ENCODE measurements at places on chromosomes 6 and 20.

GRCh38 chr6:154661768-154662167, 71.4 kb upstream of the SCAF8 start:
- DNase-seq = peak; percentile 12

DNA sequence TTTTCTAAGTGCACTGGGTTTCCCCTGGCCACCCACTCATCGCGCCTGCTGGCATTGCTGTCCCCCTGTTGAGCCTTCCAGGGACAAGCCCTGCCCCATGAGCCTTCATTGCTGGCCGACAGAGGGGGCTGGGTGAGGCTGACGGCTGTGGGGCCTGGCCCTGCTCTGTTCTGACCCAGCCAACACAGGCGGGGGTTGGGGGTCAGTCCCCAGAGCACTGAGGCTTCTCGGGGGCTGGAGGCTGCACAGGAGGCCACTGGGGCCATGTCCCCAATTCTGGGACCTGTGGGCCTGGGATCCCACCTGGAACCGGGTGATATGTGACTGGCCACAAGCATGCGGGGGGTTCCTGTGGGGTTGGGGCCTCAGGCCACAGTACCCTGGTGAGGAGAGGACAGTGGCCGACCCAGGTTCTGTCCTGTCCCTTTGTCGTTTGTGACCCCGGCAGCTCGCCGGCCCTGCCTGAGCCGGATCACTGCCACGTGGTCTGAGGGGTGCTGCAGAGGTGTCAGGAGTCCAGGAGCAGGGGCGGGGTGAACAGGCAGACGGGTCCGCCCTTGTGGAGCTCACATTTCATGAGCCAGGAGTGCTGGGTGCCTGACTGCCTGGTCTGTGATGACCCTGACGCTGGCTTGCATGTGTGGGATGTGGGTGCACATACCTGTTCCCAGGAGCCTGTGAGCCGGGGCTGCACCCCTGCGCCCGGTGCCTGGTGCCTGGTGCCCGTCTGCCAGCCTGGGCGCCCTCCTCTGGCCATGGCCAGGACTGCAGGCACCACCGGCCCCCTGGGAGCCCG, 2.1 kb upstream of the COL20A1 start:
- peak; percentile 30 for DNase-seq

DNA sequence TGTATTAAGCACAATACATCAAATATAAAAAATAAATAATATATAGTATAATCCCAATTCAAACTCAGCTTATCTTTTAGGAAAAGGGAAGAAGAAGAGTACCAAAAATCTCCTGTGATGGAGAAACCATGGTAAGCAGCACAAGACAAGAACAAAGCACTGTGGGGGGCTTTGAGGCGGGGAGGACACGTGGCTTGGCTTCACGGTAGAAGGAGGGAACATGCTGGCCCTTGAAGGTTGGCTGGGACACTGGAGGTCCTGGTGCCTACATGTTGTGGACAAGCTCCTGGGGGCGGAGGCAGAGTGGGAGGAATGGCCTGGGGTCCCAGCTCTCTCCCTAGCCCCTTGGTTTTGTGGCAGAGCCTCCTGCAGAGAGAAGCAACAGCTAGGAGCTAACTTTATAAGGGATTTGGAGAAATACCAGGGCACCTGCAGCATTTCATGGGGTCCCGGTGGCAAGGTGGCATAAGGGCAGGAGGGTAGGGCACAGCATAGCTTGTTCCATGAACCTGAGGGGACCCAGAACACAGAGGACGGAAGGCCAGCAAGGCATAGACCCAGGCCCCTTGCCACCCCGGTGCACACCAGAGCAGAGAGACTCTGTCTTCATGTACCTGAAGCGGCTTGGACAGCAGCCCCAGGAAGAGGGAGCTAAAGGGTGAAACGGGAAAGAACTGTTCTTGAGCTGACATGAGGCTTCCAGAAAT, 72.0 kb downstream of the LY86 start:
- DNase-seq = no peak

DNA sequence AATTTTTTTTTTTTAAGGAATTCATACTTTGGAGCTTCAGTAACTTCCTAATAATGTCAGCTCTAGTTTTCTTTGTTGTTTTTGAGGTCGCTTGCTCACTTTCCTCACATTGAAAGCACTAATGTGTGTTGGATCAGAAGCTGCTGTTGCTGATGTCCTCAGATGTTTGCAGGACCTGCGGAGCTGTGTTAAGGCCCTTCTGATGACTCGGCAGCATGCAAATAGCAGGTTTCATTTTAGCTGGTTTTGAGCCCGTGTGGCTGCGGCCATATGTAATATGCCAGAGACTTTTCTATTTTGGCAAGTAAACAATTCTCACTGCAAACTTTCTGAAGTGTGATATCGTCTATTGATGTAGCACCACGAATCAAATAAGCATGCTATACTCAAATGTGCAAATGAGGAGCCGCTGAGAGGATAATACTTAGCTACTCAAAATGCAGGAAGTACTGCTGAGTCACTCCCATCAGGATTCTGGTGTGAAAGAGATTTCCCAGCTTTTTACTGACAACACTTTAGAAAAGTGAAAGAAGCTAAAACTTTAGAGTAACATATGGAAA, 187.8 kb downstream of the SASH1 start:
- DNase-seq = peak; percentile 97

- no peak for DNase-seq
Observed at GRCh38 chr6:51717477-51717876, 369.9 kb downstream of the PKHD1 start.
